ENCODE measurements at places on chromosomes 1 and 21.
A peak's percentile ranks its signal among the peaks of the same experiment; 100 is the strongest.

- DNase-seq = no peak
Observed at GRCh38 chr1:83102630-83103071, 896.3 kb downstream of the TTLL7 start.

DNA sequence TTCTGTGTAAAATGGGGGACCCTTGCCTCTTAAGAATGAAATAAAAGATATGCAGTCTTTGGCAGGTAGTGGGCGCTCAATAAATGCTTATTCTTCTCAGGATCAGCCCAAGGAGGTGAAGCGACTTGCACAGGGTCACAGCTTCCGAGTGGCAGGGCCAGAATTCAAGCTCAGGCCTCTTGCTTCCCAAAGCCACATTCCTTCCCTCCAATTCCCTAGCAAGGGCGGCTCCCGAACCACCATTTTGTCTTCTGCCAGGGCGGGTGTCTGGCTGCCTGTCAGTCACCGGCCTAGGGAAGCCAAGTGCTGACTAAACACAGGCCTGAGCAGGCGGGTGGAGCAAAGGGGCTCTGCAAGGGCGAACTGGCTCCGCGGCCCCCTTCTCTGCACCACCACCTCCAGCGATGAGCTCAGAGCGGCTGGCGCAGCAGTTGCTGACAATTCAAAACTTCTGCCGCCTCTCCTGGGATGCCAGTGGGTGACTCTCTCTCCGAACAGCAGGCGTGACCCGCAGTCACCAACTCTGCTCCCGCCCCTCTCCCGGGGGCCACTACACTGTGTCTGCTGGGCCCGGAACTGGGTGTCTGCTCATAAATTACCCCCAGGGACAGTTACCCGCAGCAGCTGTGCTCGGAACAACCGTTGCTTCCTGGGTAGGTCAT lies 10.8 kb downstream of the GPR3 start:
- no peak for DNase-seq

GRCh38 chr21:27023186-27023585 lies 56.3 kb upstream of the ADAMTS5 start:
- no peak for DNase-seq

DNA sequence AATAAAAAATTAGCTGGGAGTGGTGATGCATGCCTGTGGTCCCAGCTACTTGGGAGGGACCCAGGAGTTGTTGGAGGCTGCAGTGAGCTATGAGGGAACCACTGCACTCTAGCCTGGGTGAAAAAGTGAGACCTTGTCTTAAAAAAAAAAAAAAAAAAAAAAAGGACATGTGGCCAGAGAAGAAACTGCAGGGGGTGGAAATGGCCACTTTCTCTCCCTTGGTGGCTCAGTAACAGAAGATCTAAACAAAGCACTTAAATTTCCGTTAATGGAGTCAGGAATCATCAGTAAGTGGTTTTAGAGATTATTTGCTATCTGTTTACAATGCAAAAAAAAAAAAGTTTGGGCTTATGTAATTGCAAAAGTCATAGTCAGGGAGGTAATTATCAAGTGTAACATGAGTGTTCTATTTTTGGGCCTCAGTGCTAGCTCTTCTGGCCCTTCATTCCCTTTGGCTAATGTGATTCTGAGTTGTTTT lies 19.3 kb upstream of the OPRD1 start:
- DNase-seq = no peak

- no peak for DNase-seq
Observed at GRCh38 chr1:53576866-53577760, 117.9 kb downstream of the DMRTB1 start.

DNA sequence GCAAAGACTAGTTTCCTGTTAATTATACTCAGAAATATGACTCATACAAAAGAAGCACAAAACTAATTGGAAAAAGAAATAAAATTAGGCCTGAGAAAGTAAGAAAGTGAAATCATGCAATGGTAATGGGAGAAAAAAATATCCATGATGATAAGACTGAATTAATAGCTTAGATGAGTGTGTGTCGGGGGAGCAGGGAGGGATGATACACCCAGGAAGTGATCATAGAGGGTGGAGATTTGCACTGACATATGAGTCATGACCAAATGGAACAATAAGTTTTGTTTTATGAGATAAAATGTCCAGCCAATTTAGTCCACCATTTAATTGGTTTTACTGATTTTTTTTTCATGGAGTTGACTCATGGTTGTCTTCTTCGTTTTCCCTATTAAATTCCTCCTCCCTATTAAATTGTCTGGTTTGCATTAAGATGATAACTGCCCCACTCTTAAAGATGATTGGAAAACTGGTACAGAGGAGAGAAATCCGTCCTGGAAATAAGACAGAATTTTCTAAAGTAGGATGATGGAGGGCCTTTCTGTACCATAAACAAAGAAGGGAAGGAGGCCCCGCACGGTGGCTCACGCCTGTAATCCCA lies 111.7 kb upstream of the KCNJ6 start:
- DNase-seq = no peak

GRCh38 chr1:229411434-229412055 lies 22.3 kb downstream of the ACTA1 start:
- DNase-seq = peak; percentile 23

GRCh38 chr1:208089761-208090370 lies 154.3 kb downstream of the PLXNA2 start:
- DNase-seq = no peak

- DNase-seq = no peak
Observed at GRCh38 chr21:28828021-28828420, 164.7 kb downstream of the LTN1 start.

DNA sequence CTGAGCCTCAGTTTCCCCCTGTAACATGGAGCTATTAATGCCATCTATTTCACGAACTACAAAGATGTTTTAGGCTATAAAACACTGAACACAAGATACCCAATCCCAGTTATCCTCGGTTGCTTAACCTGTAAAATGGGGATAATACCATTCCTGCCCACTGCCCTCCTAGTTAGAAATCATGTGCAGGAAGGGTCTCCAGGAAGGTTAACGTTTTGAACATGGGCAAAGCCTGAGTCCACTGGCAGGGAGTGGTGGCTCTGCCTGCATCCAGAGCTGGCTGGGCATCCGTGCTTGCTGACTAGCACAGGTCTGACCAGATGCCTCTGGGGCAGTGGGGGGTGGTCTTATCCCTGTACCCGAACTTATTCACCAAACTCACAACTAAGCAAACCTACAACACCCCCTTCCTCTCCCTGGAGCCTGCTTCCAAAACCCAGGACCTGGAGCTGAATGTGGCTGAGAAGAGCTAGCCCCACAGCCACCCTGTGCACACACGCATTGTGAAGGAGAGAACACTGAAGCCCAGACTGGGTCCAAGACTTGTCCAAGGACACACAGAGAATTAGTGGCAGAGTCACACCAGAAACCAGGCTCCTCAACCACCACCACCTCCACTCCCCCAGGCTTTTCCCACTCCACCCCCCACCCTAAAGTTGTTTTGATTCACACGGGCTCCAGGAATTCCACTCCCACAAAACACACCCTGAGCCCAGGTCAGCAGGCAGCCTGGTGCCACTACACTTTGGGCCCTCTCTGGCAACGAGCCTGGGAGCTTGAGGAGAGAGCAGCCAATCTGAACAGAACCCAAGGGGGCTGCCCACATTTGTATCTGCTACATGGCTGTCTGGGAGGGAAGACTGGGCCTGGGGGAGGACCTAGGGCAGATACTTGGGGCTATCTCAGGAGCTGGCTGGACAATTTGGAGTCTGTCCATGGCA lies 1.6 kb downstream of the E2F2 start:
- DNase-seq = no peak

GRCh38 chr1:59691261-59691660 lies 123.5 kb upstream of the HOOK1 start:
- no peak for DNase-seq

DNA sequence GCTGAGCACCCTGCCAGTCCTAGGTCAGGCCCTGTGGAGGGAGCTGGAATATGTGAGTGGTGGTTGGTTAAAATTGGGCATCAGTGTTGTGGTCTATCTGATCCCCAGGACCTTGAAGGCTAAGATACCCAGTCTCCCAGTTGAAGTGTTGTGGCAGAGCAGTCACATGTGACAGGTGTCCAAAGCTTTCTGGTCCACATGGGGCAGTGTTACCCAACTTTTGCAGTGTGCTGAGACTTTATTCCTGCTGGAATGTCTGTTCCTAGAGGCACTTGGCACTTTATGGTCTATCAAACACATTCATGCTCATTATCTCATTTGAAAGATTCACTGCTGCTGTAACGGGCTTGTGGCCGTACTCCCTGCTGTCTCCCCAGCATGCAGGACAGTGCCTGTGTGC lies 21.0 kb upstream of the LORICRIN start:
- DNase-seq = no peak

- no peak for DNase-seq
Observed at GRCh38 chr1:80523861-80524260, 1276.9 kb upstream of the ADGRL2 start.

GRCh38 chr1:19138958-19139581 lies 71.0 kb downstream of the UBR4 start:
- DNase-seq = no peak

GRCh38 chr1:168079761-168080160 lies 57.0 kb downstream of the GPR161 start:
- DNase-seq = no peak

- no peak for DNase-seq
Observed at GRCh38 chr1:235571482-235571881, 67.2 kb upstream of the B3GALNT2 start.

DNA sequence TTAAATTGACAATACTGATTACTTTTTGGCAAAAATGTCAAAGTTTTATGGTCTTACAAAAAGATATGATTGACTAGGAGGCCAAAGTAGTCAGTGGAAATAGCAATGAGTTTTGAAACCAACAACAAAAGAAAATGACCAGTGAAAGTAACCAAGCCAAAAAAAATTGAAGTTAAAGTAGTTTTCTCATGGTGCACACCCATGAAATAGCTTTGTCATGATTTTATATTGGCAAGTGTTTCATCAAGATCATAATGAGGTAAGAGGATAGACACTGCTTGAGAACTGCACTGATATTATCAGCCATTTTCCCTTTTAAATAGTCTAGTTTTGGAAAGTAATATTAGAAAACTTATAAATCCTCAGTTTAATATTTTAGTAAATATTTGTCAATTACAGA lies 206.2 kb upstream of the ADAMTS5 start:
- DNase-seq = no peak

GRCh38 chr1:45843474-45843905 lies 40.1 kb downstream of the MAST2 start:
- no peak for DNase-seq

GRCh38 chr1:109269212-109269980 lies 13.5 kb downstream of the PSRC1 start:
- no peak for DNase-seq

GRCh38 chr1:8925960-8926359 lies 19.7 kb upstream of the CA6 start:
- DNase-seq = no peak

DNA sequence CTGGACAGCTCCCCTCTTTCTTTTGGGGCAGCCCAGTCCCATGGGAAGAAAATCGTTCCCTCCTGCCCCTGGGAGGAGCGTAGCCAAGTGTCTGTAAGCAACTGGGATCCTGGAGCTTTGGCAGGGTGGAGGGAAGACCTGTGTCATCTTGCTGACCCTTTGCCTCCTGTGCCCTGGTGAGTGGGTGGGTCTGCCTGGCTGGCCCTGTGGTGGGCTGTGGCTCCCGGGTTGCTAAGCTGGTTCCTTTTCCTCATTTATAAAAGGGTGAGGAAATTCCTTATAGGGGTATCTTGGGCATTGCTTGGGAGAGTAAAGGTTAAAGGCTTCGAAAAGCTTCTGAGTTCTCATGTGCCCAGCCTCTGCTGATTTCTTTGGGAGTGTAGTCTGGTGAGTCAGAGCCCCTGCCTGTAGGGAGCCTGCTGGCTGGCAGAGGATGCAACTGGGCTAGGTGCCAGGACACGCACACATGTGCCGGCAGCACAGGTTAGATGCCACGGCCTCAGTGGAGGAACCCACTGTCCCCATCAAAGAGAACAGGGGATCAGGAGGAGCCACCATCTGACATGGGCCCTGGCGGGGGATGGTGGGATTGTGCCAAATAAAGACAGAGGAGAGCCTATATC lies 85.2 kb downstream of the ARHGEF10L start:
- DNase-seq = no peak

- DNase-seq = no peak
Observed at GRCh38 chr1:230128569-230129285, 61.7 kb downstream of the GALNT2 start.
